Dermis blood vessel endothelial cell (primary cell): ENCODE measurements at places on chromosomes 4 and X.

- no peak for DNase-seq
These were observed 28.3 kb upstream of the GAB1 start for GRCh38 chr4:143308377-143308776.

- peak; percentile 77 for DNase-seq
These were observed 4.6 kb upstream of the MAD2L1 start for GRCh38 chr4:120071192-120071795.

- DNase-seq, result peak; percentile 59
These were observed 15.2 kb downstream of the ASB11 start for GRCh38 chrX:15299941-15300851.

GRCh38 chr4:2402941-2403340 lies 15.5 kb downstream of the ZFYVE28 start:
- peak; percentile 65 for DNase-seq

DNA sequence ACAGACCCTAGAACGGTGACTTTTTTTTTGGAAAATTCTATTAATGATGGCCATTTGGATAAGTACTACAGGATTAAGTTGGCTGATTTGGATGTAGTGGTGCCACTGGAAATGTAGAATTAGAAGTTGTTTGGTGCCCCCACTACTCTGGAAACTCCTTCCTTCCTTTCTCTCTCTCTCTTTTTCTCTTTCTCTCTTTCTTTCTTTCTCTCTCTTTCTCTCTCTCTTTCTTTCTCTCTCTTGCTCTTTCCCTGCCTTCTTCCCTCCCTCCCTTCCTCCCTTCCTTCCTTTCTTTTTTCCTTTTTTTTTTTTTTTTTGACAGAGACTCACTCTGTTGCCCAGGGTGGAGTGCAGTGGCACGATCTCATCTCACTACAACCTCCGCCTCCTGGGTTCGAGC lies 2.7 kb downstream of the GAR1 start:
- DNase-seq, result no peak

GRCh38 chr4:24639714-24640113 lies 55.4 kb upstream of the DHX15 start:
- peak; percentile 39 for DNase-seq

- DNase-seq, result no peak
These were observed 6.3 kb downstream of the AMMECR1 start for GRCh38 chrX:110311437-110312230.

GRCh38 chr4:137312257-137312656 lies 220.0 kb downstream of the PCDH18 start:
- DNase-seq, result no peak

DNA sequence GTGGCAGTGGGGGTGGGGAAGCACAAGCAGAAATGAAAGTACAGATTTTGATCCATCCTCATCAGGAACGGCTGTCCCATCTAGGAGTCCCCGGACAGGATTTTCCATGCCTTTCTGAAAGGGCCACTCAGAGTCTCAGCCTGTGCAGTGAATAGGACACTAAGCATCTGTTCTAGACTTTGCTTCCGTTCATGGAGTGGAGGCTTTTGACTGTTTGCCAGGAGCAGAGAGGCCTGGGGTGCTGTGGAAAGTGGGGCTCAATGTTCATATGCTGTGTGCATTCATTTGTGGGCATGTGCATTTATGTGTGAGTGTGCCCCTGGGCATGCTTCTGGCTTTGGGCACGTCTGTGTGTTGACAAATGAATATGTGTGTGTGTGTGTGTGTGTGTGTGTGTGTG lies 25.6 kb upstream of the MAMLD1 start:
- DNase-seq, result no peak

DNA sequence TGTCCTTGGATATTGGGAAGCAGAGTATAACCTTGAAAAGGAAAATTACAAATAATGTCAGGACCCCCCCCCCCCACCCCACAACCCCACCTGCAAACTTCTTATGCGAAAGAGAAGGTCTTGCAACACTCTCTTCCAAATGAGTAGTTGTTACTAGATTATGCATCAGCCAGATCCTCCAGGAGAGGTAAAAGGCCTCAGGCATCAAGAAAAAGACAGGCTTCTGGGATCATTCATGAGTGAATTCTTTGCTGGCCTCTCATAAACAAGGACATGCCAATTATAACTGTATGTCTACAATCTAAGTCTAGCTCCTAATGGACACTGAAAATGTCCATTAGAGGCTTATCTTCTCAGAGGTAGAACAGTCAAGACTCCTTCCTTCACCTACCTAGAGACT lies 1443.3 kb downstream of the RAPGEF2 start:
- DNase-seq, result no peak

DNA sequence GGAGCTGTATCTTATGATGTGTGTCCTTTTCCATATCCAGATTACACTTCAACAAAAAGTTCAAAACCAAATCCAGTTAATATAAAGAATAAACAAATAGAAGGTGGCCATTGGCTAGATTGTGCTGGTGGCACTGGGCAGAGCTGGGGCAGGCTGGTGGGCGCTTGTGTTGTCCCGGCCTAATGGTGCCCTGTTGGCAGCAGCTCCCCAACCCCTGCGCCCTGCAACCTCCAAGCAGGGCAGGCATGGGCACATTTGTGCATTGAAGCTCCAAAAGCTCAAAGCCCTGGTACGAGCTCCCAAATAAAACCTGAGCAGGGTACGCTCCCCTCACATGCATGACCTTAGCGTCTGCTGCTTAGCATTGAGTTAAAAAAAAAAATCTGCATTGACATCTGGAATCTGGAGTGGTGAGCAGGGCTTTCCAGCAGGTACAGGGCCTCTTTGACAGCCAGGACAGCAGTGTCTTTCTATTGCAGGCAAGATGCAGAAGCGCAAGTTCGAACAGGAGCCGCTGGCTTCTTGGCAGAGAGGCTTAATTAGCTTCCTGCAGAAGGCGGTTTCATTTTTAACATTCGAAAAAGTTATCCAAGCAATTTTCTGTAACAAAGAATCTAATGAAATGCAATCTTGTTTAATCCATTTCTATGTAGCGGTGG lies 25.9 kb upstream of the NYX start:
- no peak for DNase-seq

- DNase-seq, result peak; percentile 27
These were observed 47.8 kb downstream of the CRLF2 start for GRCh38 chrX:1164322-1165288.

DNA sequence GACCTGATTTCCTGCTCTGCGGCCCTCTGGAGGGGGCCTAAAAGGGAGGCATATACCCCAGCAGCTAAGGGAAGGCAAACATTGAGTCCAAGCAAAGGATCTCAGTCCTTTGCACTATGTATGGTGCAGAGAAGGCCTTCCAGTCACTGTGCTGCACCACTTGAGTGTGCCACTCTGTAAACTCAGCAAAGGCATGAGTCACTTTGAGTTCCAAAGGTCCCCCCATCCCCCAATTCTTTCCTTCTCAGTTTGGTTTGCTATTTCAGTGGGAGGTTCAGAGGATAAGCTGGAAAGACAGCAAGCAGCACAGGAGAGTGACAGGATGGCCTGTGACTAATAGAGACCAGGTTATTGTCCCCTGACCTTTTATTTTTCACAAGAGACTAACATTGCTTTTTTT lies 131.3 kb downstream of the FHDC1 start:
- no peak for DNase-seq

DNA sequence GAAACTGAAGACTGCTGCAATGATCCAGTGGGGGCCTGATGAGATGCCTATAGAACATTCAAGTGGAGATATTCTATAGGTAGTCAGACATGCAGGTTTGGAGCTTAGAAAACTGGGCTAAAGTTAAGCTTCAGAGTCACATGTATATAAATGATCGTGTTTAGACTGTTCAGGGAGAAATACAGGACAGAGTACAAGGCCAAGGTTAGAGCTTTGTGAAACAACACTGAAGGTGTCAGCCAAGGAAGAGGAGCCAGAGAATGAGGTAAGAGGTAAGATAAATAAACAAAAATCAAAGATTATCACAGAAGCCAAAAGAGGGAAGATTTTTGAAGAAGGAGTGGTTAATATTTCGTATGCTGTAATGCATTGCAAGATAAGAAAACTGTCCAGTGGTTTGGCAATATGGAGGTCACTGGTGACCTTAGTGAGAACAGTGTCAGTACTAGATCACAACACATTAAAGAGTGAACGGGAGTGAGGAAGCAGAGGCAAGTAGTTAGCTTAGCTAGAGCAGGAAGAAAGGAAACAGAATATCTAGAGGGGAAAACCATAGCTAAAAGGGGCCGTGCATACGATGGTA lies 58.0 kb upstream of the KLHL13 start:
- no peak for DNase-seq

DNA sequence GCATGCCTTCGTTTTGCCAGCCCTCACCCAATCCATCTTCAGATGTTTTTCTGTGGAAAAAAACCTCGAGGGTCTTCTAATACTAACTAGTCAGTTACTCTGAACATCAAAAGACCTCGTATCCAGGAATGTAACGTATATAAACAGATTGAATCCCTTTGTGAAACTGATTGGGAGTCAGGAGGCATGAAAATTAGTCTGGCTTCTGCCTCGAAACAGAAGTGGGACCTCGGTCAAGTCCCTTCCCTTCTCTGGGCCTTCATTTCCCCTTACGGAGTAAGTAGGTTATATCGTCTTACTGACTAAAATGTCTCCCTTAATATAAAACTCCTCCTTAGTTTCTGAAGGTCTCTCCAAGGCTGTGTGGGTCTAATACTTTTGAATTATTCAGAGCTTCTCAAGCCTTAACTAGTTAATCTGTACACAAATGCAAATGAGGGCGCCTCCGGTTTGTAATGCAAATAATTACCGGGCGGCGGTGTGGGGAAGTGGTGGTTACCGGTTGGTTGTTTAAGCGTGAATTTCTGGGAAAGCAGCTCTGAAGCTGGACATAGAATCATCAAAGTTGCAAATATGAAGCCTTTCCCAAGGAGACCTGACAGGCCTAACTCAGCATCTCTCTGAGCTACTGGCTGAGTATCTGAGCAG lies 11.4 kb upstream of the NKRF start:
- DNase-seq, result no peak

DNA sequence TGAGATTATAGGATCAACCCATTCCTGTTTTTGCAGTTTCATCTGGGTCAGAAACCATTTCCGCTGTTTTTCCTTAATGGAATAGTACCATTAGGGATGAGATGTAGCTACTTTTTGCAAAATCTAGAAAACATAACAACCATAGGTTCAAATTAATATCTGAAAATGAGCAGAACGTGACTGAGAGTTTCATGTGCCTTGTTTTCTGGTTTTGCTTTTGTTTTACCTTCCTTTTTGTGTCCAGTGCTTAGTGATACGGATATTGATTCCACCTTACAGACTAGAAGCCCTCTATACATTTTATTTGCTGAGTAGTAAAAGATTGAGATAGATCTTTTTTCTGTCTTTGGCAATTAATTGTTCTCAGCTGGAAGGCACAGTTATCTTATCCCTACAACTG lies 46.5 kb downstream of the SNX25 start:
- DNase-seq, result no peak

DNA sequence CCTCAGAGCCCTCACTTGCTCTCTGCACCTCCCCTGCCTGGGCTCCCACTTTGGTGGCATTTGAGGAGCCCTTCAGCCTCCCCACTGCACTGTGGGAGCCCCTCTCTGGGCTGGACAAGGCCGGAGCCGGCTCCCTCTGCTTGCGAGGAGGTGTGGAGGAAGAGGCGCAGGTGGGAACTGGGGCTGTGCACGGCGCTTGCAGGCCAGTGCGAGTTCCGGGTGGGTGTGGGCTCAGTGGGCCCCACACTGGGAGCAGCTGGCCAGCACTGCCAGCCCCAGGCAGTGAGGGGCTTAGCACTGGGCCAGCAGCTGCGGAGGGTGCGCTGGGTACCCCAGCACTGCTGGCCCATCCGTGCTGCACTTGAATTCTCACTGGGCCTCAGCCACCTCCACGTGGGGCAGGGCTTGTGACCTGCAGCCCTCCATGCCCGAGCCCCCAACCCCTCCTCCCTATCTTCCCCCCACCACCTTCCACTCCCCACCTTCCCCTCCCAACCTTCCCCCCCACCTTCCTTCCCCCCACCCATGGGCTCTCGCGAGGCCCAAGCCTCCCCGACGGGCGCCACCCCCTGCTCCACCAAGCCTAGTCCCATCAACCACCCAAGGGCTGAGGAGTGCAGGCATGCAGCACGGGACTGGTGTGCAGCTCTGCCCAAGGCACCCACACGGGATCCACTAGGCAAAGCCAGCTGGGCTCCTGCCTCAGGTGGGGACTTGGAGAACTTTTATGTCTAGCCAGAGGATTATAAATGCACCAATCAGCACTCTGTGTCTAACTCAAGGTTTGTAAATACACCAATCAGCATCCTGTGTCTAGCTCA lies 113.5 kb upstream of the BEND4 start:
- DNase-seq, result no peak

- DNase-seq, result no peak
These were observed 2025.2 kb downstream of the PCDH7 start for GRCh38 chr4:32745351-32745750.

DNA sequence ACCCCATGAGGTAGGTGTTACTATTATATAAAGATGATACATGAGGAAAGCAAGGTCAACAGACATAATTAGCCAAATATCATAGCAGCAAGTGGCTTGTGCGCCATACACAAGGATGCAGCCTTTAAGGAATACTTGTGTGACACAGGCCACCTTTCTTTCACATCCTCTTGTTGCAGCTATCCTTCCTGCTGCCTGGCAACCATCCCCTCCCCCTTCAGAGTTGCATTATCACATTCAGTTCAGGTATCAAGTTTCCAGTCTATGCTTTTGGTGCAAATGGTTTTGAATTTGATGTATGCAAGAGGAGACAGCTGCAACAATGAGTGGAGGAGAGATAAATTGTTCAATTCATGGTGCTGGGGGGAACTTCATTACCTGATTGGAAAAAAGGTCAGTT lies 6.4 kb downstream of the ZCCHC18 start:
- no peak for DNase-seq

DNA sequence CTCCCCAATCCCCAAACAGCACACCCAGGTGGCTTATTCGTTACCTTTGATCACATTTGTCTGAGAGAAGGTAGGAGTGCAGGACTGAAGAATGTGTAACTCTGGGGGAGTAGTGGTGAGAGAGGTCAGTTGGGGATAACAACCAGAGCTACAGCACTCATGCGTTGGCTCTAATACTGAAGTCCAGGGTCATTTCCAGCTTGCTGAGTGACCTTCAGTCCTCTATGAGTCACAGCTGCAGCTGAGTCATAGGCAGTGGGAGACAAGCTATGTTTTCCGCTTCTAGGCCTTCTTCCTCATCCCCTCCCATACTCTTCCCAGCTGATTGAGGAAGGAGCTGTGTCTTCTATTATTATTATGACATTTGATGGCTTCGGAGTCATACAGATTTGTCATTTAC lies 31.6 kb upstream of the CT47C1 start:
- peak; percentile 81 for DNase-seq

GRCh38 chrX:121103381-121103780 lies 56.0 kb downstream of the GLUD2 start:
- no peak for DNase-seq

DNA sequence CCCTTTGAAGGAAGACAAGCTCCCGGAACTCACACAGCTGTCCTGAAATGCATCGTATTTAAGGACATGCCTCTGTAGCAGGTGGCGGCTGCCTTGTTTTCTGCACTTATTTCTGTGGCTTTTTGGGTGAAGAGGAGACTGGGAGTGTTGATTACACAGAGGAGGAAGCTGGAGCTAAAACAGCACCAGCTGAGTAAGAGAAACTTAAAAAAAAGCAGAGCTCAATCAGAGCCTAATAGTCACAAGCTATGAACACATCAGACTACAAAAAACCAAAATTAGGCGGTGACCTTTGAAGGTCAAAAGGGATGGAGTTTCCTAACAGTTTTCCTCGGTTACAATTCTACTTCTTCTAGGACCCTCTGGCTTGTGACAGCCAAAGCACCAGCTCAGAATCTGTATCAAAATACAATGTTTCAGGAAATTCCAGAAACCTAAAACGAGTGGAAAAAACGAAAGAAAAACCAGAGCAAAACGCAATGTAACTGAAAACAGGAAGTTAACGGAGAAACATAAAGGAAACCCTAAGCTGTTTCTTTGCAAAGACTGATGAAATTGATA lies 13.5 kb downstream of the PRKX start:
- DNase-seq, result peak; percentile 22

GRCh38 chrX:38607976-38608375 lies 46.6 kb downstream of the TSPAN7 start:
- no peak for DNase-seq
